Hematopoietic multipotent progenitor cell treated with erythropoietin and hydrocortisone succinate and interleukin-3 and kit ligand, for 8 days (in vitro differentiated cells): ENCODE measurements at places on chromosomes 13 and 19.

- DNase-seq = no peak
These were observed 945.5 kb upstream of the SLC10A2 start for GRCh38 chr13:104011505-104012241.

GRCh38 chr19:2507109-2507508 is 31.2 kb downstream of the GADD45B start:
- no peak for DNase-seq

DNA sequence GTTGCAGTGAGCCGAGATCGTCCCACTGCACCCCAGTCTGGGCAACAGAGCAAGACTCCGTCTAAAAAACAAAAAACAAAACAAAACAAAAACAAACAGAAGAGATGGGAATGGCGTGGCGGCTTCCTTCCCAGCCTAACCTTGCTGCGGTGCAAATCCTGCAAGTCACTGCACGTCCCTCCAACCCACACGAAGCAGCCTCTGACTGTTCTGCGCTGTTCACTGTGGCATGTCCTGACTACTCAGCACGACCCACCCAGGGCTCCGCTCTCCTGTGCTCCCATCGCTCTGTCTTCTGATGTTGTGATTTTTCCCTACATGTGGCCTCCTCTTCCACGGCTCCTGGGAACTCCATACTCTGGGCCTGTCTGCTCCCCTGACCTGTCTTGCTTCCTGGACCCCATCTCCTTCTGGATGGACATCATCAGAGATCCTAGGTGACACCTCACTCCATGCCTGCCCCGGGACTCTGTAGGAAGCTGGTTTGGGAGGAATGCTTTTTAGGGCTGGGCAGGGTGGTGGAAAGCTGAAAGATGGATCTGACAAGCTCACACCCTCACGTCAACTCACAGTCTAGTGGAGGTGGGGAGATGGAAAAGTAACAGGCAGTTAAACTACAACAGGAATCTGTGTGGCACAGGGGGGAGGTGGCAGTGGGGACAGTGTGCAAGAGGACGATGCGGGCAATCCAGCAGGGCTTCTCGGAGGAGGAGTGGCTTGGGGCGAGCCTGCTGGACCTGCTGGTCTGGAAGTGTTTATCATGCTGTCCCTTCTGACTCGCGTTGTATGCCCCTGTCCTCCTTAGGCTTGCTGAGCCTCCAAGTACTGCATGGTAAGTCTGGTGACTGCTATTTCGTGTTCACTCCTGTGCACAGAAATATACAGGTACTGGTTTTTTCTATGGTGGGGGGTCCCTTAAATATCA is 18.8 kb downstream of the ZSCAN5A start:
- no peak for DNase-seq

DNA sequence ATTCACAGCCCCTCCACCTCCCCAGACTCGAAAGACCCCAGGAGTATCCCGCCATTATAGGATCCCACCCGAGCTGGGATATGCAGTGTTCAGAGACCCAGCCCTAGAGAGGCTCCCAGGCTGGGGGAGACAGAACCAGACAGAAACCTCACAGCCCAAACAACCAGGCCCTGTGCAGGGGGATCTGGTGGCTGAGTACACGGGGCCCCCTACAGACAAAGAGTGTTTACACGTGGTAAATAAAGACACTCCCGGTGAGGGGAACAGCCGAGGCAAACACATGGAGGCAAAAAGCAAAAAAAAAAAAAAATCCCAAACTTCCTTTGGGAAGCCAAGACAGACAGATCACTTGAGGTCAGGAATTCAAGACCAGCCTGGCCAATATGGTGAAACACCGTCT is 25.1 kb downstream of the TINCR start:
- no peak for DNase-seq
